Right renal cortex interstitium (tissue), 3 donors: ENCODE measurements at places on chromosomes 1 and 21.

- no peak for DNase-seq
These were observed 1888.6 kb downstream of the MRPL39 start for GRCh38 chr21:23718446-23719285.

DNA sequence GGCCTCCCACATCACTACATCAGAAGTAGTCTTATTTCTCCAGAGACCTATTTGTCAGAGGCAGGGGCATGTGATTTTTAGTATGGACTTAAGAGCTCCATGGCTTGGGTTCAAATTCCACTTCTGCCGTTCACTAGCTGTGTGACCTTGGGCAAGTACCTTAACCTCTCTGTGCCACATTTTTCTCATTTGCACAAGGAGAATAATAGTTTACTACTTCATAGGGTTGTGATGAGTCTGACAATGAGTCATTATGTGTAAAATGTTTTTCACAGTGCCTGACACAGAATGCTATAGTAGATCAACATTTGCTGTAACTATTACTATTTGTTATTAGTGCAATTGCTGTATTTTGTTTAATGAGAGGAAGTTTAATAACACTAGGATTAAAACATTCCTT, 200.6 kb downstream of the PRDM2 start:
- no peak for DNase-seq

GRCh38 chr21:39568361-39568760, 44.4 kb upstream of the B3GALT5 start:
- DNase-seq, result no peak

DNA sequence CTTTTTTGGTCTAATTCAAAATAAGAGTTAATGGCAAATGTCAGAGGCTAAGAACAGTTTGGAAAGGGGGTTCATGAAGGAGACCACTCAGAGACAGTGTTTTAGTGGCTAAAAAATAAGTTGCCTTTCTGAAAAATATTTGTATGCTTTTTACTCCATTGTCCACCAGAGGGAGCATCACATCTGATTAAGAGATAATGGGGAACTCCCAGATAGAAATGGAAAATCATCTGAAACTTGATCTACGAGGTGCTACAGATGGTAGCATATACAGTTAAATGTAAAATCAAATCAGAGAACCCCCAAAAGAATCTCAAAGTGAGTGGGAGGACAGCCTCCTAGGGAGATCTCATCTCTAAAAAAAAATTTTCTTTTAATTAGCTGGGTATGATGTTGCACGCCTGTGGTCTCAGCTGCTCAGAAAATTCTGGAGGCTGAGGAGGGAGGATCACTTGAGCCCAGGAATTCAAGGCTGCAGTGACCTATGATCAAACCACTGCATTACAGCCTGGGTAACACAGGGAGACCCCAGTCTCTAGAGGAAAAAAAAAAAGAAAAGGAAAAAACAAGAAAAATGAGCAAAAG, 9.7 kb downstream of the SMYD3 start:
- DNase-seq, result peak; percentile 29

DNA sequence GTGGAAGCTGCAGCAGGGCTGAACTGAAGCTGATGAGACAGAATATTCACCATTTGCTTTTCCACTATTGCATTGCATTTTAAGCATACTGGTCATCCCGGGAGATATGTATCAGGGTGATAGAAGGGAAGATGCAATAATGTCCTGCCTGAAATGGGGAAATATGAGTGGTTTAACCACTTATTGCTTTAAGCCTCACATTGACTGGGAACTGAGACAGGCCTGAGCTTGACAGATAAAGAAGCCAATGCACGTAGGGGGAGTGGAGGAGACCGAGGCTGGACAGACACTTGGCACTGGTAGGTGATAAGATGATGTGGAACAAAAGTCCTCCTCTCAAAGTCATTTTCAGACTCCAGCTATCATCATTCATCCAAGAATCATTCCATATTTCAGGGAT, 911.7 kb upstream of the NCAM2 start:
- no peak for DNase-seq

- no peak for DNase-seq
These were observed 365.4 kb upstream of the DUSP10 start for GRCh38 chr1:222107267-222107666.

GRCh38 chr1:230806552-230806951, 59.4 kb downstream of the CAPN9 start:
- DNase-seq, result no peak

- DNase-seq, result no peak
These were observed 4.5 kb downstream of the TRMT1L start for GRCh38 chr1:185152187-185152767.

GRCh38 chr21:45200031-45200430, 87.7 kb downstream of the POFUT2 start:
- DNase-seq, result no peak

DNA sequence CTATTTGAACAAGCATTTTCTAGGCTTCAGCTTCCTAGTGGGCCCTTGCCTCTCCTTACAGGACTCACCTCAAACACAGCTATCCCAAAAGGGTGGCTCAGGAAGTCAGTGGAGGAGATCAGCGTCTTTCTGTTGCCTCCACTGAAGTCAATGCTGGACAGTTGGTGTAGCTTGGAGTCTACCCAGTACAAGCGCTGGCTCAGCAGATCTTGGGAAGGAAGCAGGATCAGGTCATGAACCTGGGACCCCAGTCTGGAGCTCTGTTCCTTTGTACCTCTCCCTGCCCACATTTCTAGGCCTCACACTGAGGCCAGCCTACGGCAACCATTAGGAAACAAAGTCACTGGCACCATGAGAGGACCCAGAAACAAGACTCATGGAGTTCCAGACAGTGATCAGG, 23.7 kb upstream of the MAGOH start:
- no peak for DNase-seq

- no peak for DNase-seq
These were observed 56.5 kb downstream of the EPRS1 start for GRCh38 chr1:219989766-219990165.

GRCh38 chr1:81812712-81813111, 12.0 kb downstream of the ADGRL2 start:
- DNase-seq, result no peak

DNA sequence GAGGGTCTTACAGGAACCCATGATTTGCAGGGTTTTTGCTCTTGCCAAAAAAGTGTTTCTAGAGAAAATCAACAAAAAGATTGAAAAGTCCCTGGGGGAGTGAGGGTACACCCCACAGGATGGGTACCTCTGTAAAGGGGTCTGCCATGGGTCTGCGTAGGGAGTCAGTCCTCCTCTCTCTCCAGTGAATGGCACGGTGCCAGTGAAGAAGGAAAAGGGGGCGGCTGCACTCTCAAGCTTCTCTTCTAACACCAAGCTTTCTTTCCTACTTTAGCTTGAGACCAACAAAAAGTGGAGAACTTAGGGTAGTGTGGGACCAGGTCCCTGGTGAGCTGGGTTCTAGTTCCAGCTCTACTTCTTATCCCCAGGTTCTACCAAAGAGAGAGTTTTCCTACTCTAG, 87.4 kb downstream of the GLUL start:
- DNase-seq, result no peak

- DNase-seq, result no peak
These were observed 10.4 kb downstream of the SKI start for GRCh38 chr1:2238361-2239012.

DNA sequence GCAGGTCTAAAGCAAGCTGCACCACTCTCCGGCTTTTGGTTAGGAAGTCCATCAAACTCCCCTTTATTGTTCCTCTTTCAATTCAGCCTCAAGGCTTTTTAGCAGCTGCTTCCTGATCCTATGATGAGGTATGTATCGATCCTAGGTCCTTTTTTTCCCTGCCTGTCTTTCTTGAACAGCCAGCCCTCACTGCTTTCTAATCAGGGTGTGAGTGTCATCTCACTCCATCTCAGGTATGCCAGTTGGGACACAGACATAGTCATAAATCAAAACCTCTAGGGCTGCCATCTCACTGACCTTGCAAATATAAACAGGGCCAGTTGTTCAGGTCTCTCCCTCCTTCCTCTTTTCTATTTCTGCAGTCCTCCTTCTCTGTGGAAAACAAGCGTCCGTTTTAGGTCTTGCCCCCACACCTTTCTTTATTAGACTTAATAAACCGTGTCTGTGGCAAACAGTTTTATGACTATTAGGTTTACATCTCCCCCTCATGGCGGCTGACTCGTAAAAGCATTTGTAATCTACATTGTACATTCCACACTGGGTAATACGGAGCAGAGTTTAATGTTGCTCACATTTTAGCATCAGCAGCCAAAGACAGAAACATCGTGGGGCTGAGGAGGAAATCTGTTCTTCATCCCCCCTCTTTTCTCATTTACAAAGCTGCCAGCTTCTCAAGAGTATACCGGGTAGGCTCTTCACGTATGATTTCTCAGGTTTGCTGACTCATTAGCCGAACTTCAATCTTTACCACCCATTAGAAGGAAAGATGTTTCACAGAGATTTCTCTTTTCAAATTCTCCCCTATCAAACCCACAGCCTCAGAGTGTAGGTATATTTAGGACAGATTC, 11.6 kb downstream of the STYXL2 start:
- no peak for DNase-seq

DNA sequence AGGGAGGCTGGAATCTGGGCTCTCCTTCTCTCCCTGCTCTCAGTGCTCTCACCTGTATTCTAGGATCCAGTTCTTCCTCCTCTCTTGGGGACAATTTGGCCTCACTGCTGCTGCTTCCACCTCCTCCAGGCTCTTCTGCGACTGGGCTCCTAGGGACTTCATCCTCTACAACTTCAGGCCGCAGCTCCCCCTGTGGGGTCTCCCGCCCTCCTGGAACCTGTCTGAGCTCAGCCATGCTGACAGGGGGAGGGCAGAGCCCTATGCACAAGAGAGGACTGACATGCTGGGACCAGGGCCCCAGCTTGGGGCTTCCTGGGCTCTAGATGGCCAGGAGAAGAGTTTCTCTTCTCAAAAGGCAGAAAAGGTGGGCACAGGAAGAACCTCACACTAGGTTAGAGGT, 1.0 kb downstream of the SH3BP5L start:
- no peak for DNase-seq

DNA sequence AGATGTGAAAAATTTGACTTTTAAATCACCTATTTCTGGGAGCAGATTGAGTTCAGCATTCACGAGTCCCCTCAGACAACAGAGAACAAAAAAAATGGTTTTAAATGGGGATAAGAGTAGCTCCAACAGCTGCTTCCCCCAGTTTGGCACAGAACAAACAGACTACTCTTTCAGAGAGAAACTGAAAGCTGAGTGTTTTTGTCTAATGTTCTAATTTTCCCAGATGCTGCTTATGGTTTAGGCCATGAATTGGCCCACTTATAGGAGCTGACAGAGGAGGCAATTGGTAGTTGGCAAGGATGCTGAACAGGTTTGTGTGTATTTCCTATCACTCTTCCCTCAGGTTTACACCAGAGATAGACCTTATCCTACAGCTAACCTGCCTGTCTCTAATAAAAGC, 1637.4 kb upstream of the PRMT6 start:
- DNase-seq, result no peak

GRCh38 chr1:12496154-12496961, 121.7 kb downstream of the DHRS3 start:
- DNase-seq, result no peak

- DNase-seq, result no peak
These were observed 13.5 kb downstream of the PDE9A start for GRCh38 chr21:42666925-42667324.

GRCh38 chr1:226674892-226675714, 64.0 kb downstream of the ITPKB start:
- no peak for DNase-seq

DNA sequence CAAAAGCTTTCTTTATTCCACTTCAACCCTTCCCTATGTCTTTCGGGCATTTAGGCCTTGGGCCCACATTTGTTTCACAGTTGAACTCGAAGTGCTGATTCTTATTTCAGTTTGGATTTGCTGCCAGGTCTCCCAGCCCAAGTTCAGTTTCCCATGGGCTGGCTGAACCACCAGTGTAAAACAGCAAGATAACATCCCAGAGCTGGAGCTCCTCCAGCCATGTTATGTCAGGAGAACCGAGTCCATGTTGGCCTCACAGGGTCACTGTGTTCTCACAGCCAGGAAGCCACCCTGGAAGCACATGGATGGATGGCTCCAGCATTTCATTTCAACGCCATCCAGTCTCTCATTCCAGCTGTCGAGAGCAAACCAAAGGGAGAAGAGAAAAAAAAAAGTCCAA, 45.2 kb upstream of the RXRG start:
- no peak for DNase-seq

DNA sequence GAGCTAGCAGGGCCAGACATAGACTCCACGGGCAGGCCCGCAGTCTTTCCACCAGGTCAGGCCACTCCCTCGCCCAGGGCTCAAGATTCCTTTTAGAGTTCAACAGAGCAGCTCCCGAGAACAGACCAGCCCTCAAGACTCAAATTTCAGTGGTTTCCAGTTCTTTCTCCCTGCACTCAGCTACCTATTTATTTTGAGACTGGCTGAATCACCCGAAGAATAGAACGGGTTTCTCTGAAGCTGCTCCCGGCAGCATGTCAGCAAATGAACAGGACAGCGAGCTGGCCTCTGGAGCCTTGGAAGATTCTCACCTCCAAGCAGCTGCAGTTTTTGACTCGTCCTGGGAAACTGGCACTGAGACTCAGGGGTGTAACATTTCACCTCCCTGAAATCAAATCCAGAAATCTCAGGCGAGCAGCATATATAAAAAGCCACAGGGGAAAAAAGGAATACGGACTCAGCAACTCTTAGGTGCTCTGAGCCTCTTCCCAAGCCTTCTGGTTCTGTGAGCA, 177.9 kb downstream of the CLIC6 start:
- no peak for DNase-seq

- DNase-seq, result peak; percentile 80
These were observed 127.4 kb upstream of the DPYD start for GRCh38 chr1:98048244-98048643.

DNA sequence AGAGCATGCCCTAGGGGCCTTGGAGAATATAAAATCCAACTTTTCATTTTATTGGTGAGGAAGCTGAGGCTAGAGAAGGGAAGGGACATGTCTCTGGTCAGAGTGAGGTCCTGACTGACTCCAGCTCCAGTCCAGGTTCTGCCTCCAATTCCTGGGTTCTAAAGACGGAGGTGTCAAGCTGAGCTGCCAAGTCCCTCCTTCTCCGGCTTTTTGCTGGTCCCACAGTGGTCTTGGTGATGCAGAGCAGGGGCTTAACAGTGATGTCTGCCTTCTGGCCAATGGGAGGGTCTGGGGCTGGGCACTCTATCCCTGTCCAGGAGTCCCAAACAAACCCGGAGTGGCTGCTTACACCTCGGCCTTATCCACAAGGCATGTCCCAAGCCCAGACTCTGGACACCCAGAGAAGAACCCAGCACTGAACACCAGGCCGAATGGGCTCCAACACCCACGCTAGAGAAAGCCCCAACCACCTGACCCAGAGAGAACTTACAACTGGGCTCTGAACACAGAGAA, 104.8 kb downstream of the EBNA1BP2 start:
- no peak for DNase-seq

DNA sequence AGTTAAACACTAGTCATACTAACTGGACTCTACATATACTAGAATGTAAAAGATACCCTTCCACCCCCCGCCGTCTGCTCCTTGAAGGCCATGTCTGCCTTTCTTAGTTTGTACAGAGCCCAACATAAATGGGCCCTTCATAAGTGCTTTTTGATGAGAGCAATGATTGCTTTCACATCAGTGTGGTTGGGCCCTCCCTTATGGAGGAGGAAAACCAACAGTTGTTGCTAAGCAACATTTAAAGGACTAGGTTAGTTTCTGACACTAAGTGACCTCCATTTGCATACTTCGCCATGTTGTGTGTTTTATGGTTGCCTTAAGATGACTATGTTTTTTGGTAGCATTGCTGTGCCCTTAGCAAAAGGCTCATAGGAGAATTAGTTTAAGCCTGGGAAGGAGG, 182.0 kb upstream of the SGIP1 start:
- no peak for DNase-seq
